ENCODE measurements at places on chromosomes 3 and 15.
A peak's percentile ranks its signal among the peaks of the same experiment; 100 is the strongest.

DNA sequence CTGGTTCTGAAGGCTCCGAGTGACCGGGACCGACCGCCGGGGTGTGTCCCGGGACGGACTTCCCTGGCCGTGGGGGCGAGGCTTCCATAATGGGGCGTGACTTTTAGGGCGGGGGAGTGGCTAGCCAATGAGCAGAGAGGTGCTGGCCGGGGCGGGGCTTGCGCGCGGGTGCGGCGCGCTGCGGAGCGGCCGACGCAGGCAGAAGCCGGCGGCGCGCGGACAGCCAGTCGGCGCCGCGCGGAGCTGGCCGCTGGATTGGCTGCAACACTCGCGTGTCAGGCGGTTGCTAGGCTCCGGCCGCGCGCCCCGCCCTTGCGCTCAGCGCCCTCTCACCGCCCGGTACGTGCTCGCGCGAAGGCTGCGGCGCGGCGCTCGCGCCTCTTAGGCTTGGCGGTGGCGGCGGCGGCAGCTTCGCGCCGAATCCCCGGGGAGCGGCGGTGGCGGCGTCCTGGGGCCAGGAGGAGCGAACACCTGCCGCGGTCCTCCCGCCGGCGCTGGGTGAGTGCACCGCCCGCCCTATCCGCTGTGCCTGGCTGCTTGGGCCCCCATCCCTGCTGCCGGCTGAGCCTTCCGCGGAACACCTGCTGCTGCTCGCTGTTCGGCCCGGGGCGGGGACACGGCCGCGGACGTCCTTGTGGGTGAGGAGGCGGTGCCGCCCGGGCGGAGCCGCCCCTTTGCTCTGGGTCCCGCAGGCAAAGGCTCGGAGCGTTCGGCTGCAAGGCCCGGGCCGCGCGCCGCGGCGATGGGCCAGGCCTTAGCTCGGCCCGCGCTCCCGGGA is at the start of gene DAG1:
TSS of gene DAG1 (plus strand) at position 332 of the 778 bp plus-strand sequence. CDS start 40,268 bp downstream, outside the sequence.
- no peaks in the 10 kb centered on the region for H3K27me3 ChIP-seq
- peak; percentile 89 for DNase-seq
- H3K4me3 ChIP-seq: peak within 1 kb of the TSS; percentile 86
- peaks cover 5% of the 10 kb centered on the region for H3K36me3 ChIP-seq
- peak within 1 kb of the TSS; percentile 83 for H3K27ac ChIP-seq

DNA sequence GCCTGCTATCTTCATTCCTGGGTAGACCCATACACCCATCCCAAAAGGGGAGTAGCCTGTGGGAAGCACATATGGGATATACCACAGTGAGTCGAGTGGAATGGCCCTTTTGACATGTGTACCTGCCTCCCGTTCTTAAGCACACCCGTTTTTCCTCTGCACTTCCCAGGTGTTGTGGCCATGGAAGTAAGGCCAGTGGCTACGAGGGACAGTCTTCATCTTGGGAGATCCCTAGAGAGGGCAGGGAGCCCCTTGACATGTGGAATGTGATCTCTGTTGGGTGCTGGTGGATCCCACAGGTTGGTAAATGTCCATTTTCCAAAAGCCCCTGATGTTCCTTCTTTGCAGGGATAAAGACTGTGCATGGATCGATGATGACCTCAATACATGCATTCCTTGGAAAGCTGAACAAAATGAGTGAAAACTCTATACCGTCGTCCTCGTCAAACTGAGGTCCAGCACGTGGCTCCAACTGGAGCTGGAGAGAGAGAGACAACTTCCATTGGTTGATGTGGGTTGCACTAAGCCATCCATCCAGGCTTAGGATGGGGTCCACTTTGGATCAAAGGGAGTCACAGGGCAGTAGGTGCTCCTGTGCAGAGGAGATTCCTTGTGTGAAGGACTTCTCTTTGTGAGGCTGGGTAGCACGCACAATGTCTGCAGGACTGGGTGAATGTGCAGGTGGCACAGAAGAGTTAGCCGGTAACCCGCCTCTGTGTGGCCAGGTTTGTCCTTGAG is 136.8 kb downstream of the SNRPN start:
- H3K4me3 ChIP-seq: no peak overlapping the region
- H3K4me1 ChIP-seq: no peaks in the 10 kb centered on the region
- H3K36me3 ChIP-seq: peaks cover 14% of the 10 kb centered on the region
- H3K27me3 ChIP-seq: no peaks in the 10 kb centered on the region
- no peak overlapping the region for H3K27ac ChIP-seq

- peaks cover 9% of the 10 kb centered on the region for H3K4me1 ChIP-seq
- H3K36me3 ChIP-seq: peaks cover 4% of the 10 kb centered on the region
- no peaks in the 10 kb centered on the region for H3K27me3 ChIP-seq
- peak overlapping the region; percentile 68 for H3K27ac ChIP-seq
- H3K4me3 ChIP-seq: no peak overlapping the region
Observed at GRCh38 chr15:68208636-68209240, 3.6 kb upstream of the CALML4 start.

GRCh38 chr3:195542316-195542697 is 818 bp downstream of the PPP1R2 start:
- H3K4me3 ChIP-seq: peak overlapping the region; percentile 79
- DNase-seq: no peak
- peaks cover 34% of the 10 kb centered on the region for H3K36me3 ChIP-seq
- H3K27ac ChIP-seq: peak overlapping the region; percentile 88
- no peaks in the 10 kb centered on the region for H3K27me3 ChIP-seq

GRCh38 chr3:193790086-193790990 is 197.3 kb downstream of the OPA1 start:
- no peaks in the 10 kb centered on the region for H3K36me3 ChIP-seq
- H3K4me1 ChIP-seq: no peaks in the 10 kb centered on the region
- no peak for DNase-seq
- H3K27me3 ChIP-seq: peaks cover 55% of the 10 kb centered on the region
- no peak overlapping the region for H3K4me3 ChIP-seq

All from central memory CD8-positive, alpha-beta T cell (primary cell).